PC-3 (cell line): ENCODE measurements at places on chromosomes 7 and 10. TPM values are rescaled to one million over a fixed set of nuclear protein-coding genes. Genes with fewer than 3 reads are reported as not detected.

Gene PRKCQ
- not detected in 2 replicates for total RNA-seq

- no peak overlapping the region for H3K4me3 ChIP-seq
- no peak overlapping the region for H3K27ac ChIP-seq
- H3K4me1 ChIP-seq = no peaks in the 10 kb centered on the region
- peak; percentile 58 for DNase-seq
Observed at GRCh38 chr7:141342621-141343408, 208.4 kb upstream of the AGK start.

Gene TBL2
- 62.8 and 73.0 TPM in 2 replicates for total RNA-seq

DNA sequence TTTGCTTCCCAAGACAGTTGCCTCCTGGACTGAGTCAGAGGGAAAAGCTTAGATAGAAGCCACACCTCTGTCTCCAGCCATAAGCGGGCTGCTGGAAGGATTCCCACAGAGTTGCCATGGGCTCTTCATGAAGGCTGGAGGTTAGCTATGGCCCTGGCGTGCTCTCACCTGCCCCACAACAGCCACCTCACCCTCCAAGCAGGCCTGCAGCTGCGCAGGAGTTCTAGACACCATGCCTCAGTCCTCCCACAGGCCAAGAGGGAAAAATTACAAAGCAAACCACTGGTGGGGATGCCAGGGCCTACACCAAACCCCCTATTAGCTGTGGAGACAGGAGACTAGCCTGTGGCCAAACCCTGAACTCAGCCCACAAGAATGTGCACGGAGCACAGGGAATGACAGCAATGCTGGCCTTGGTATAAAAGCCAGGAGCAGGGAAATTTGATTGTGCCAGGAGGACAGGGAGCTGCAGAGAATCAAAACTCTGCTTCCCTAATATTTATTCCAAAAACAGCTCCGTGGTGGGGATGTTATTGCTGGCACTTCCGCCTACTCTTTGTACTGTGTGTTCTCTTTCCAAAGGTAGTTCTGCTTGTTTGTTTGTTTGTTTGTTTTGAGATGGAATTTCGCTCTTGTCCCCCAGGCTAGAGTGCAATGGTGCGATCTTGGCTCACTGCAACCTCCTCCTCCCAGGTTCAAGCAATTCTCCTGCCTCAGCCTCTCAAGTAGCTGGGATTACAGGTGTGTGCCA is 60.3 kb upstream of the STK17A start:
- DNase-seq = peak; percentile 2
- H3K27me3 ChIP-seq = no peaks in the 10 kb centered on the region
- no peaks in the 10 kb centered on the region for H3K36me3 ChIP-seq
- H3K4me1 ChIP-seq = peaks cover 2% of the 10 kb centered on the region; the same call in 1 of the 2 replicates

DNA sequence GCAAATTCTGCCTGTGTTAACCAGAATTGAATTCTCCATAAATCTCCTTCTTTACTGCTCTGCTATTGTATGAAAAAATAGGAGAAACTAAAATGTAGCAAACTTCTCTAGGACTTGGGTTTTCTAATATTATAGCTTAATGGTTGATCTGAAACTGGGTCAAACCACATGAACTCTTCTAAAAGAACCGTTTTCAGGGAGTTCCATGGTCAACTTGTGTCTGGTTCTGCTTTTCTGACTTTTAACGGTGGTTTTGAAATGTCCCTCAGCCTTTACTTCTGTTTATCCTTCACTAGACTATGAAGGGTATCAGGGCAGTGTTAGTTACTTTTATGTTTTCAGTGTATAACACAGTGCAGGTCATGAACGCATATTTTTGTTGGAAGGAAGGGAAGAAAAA is 242.2 kb downstream of the TSPAN12 start:
- H3K27ac ChIP-seq = no peak overlapping the region
- H3K4me3 ChIP-seq = no peak overlapping the region
- no peaks in the 10 kb centered on the region for H3K4me1 ChIP-seq

Gene EPO
- total RNA-seq = not detected in 2 replicates

Gene NRP1
- 482 and 555 TPM in 2 replicates for total RNA-seq

DNA sequence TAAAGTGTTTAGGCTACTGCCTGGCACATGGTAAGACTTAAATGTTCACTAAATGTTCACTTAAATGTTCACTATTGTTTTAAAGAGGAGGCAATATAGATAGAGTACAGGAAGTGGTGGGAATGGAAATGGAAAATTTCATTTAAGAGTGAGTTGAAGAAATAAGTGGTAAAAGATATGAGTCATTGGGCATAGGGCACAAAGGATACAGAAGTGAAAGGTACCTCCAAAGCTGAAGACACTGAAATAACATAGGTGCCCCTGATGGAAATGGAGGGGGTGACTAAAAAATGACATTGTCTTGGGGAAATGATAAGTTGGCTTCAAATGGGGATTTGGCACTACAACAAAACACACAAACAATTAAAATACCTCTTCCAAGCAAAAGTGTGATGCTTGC is 5.2 kb upstream of the FRA10AC1 start:
- H3K4me3 ChIP-seq = no peak overlapping the region
- H3K36me3 ChIP-seq = no peaks in the 10 kb centered on the region
- DNase-seq = no peak
- no peaks in the 10 kb centered on the region for H3K27me3 ChIP-seq
- H3K27ac ChIP-seq = no peak overlapping the region
- no peaks in the 10 kb centered on the region for H3K4me1 ChIP-seq

DNA sequence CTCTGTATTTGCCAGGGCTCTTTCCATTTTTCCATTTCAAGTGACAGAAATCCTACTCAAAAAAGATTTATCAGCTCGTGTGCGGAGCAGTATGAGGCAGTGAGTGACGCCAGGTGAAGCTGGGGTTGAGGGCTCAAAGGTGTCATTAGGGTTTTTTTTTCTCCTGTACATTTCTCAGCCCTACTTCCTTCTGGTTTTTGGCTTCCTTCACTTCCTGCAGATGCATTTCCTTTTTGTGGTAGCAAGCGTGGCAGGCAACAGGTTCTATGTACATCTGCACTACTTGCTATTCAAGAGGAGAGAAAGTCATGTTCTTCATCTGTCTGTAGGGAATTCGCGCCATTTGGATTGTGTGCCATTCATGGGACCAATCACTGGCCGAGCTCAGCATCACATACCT is 52.8 kb upstream of the AOAH start:
- DNase-seq = no peak
- no peaks in the 10 kb centered on the region for H3K4me1 ChIP-seq
- H3K27ac ChIP-seq = no peak overlapping the region
- no peak overlapping the region for H3K4me3 ChIP-seq
- H3K36me3 ChIP-seq = no peaks in the 10 kb centered on the region
- peaks cover 16% of the 10 kb centered on the region; the same call in 1 of the 2 replicates for H3K27me3 ChIP-seq

- no peak overlapping the region for H3K27ac ChIP-seq
- no peaks in the 10 kb centered on the region for H3K4me1 ChIP-seq
- no peak overlapping the region for H3K4me3 ChIP-seq
- no peak for DNase-seq
Observed at GRCh38 chr10:29427667-29428066, 138.8 kb downstream of the LYZL1 start.

- H3K4me1 ChIP-seq = peaks cover 35% of the 10 kb centered on the region
- H3K4me3 ChIP-seq = peak overlapping the region; percentile 91
- H3K36me3 ChIP-seq = peaks cover 20% of the 10 kb centered on the region
- H3K27ac ChIP-seq = peak overlapping the region; percentile 75
- H3K27me3 ChIP-seq = no peaks in the 10 kb centered on the region
Observed at GRCh38 chr10:70232859-70233108, 445 bp downstream of the PPA1 start.

DNA sequence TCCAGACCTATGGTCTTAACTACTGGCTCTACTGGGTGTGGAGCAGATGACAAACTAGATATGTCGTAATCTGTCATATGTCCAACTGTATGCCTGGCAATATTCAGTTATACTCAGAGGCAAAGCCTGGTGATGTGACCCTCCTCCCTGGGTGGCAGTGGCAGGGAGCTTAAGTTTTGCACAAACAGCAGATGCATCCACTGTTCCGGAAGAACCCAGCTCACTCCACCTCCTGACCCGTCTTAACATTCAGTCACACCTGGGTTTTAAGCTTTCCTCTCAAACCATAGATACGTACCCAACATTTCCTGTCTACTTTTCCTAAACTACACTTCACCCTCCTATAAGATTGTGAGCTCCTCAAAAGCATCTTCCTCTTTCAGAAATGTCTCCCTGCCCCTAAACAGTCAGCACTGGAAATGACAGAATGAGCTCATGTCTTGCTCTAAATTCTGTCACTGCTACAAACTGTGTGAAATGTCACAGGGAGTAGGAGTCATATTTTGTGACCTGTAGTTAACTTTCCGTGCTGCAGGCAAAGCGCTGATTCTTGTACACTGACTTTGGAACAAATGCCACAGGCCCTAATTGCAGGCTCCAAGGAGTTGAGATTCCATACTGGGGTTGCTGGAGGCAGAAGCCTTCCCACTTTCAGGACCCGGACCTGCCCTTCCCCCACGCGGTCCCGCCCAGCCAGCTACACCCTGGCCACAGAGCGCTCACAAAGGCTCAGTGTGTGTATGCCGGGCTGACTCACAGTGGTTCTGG is 23.9 kb downstream of the SCD start:
- H3K27ac ChIP-seq = peak overlapping the region; percentile 100
- H3K4me1 ChIP-seq = peaks cover 37% of the 10 kb centered on the region
- peak overlapping the region; percentile 49 for H3K4me3 ChIP-seq
- H3K27me3 ChIP-seq = no peaks in the 10 kb centered on the region

GRCh38 chr7:129824291-129825208 is 128.2 kb downstream of the UBE2H start:
- peak overlapping the region; percentile 81 for H3K4me3 ChIP-seq
- peak overlapping the region; percentile 90 for H3K27ac ChIP-seq
- H3K27me3 ChIP-seq = no peaks in the 10 kb centered on the region
- H3K4me1 ChIP-seq = peaks cover 13% of the 10 kb centered on the region
- H3K36me3 ChIP-seq = no peaks in the 10 kb centered on the region
- peak; percentile 91 for DNase-seq

GRCh38 chr10:33569702-33570101 is 235.2 kb upstream of the NRP1 start:
- no peak for DNase-seq
- no peak overlapping the region for H3K4me3 ChIP-seq
- H3K27ac ChIP-seq = no peak overlapping the region
- no peaks in the 10 kb centered on the region for H3K27me3 ChIP-seq
- H3K36me3 ChIP-seq = no peaks in the 10 kb centered on the region
- H3K4me1 ChIP-seq = peaks cover 8% of the 10 kb centered on the region

DNA sequence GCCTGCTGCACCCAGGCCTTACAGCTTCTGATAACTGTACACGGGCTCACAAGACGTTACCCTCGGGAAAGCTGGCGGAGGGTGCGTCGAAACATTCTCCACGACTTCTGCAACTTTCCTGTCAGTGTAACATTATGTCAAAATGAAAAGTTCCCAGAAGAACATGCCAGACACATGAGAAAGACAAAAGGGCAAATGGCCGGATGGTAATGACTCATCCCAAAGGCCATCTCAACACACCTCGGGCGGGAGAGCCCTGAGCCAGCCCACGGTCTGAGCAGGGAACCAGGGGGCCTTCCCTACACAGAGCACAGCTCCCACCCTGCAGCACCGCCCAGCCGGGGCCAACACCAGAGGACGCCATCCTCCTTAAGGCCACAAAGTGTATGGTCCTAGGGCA is 118.7 kb downstream of the MAD1L1 start:
- DNase-seq = peak; percentile 58
- H3K4me1 ChIP-seq = peaks cover 54% of the 10 kb centered on the region
- no peaks in the 10 kb centered on the region for H3K27me3 ChIP-seq
- H3K4me3 ChIP-seq = no peak overlapping the region
- H3K36me3 ChIP-seq = no peaks in the 10 kb centered on the region

GRCh38 chr7:128909625-128910568 is 612 bp downstream of the KCP start:
- H3K27ac ChIP-seq = no peak overlapping the region
- no peak for DNase-seq
- H3K27me3 ChIP-seq = no peaks in the 10 kb centered on the region; the same call in 1 of the 2 replicates
- H3K4me3 ChIP-seq = no peak overlapping the region

DNA sequence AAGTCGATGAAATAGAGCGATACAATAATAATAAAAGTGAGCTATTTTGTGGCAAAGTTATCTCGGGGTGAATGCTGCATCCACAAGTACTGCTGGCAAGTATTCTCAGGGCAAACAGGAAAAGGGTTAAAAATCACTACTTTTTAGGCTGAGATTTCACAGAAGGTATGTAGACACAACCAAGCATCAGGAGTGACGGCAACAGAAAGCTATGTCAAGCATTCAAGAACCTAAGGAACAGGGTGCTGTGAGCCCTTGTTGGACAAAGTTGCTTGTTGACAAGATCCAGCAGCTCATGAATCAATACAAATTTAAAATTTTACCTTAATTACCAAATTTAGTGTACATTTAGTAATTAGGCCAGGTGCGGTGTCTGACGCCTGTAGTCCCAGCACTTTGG is 41.2 kb upstream of the C1QL3 start:
- H3K27ac ChIP-seq = no peak overlapping the region
- H3K27me3 ChIP-seq = no peaks in the 10 kb centered on the region
- no peaks in the 10 kb centered on the region for H3K36me3 ChIP-seq
- no peaks in the 10 kb centered on the region for H3K4me1 ChIP-seq
- no peak for DNase-seq

DNA sequence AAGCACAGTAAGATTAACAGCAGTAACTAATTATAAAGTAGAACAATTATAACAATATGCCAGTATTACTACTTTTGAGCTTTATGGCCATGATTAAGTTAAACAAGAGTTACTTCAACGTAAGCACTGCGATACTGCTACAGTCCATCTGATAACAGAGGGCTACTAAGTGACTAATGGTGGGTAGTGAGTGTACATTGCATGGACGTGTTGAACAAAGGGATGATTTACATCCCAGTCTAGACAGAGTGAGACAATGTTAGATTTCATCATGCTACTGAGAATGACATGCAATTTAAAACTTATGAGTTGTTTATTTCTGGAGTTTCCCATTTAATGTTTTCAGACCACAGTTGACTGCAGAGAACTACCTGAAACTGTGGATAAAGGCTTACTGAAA is 45.6 kb downstream of the TPST1 start:
- H3K4me1 ChIP-seq = peaks cover 7% of the 10 kb centered on the region; the same call in 1 of the 2 replicates
- no peak overlapping the region for H3K27ac ChIP-seq
- no peaks in the 10 kb centered on the region for H3K36me3 ChIP-seq
- peak; percentile 67 for DNase-seq
- no peaks in the 10 kb centered on the region for H3K27me3 ChIP-seq

Gene CYP2C19
- not detected in 2 replicates for total RNA-seq

GRCh38 chr10:121935702-121936101 is 7.9 kb upstream of the ATE1 start:
- no peak overlapping the region for H3K4me3 ChIP-seq
- H3K27ac ChIP-seq = no peak overlapping the region
- DNase-seq = no peak
- no peaks in the 10 kb centered on the region for H3K36me3 ChIP-seq
- H3K27me3 ChIP-seq = no peaks in the 10 kb centered on the region

GRCh38 chr7:94787285-94787684 is 120.1 kb upstream of the PPP1R9A start:
- no peak overlapping the region for H3K27ac ChIP-seq
- no peaks in the 10 kb centered on the region for H3K4me1 ChIP-seq
- no peak for DNase-seq
- no peak overlapping the region for H3K4me3 ChIP-seq

GRCh38 chr10:44818041-44818649 is 93.0 kb upstream of the TMEM72 start:
- no peak for DNase-seq
- H3K4me1 ChIP-seq = 0 out of 2 replicates have a peak, but pooled peaks cover 6% of the 10 kb centered on the region
- no peak overlapping the region for H3K4me3 ChIP-seq
